ENCODE measurements at places on chromosomes 16 and 17. TPM values are rescaled to one million over a fixed set of nuclear protein-coding genes. Genes with fewer than 3 reads are reported as not detected.

The HS3ST3A1 gene
- 20.5 TPM for total RNA-seq

The PLEKHH3 gene
- 24.0 TPM for total RNA-seq

The NLRP1 gene
- 24.4 TPM for total RNA-seq

The ADORA2B gene
- 17.1 TPM for total RNA-seq

The CCL1 gene
- total RNA-seq, result not detected

The KIFC3 gene
- 28.1 TPM for total RNA-seq

The PIPOX gene
- total RNA-seq, result not detected

The SGSH gene
- 14.4 TPM for total RNA-seq

The CPNE7 gene
- 34.2 TPM for total RNA-seq
